ENCODE measurements at places on chromosomes 16 and 17. TPM values are rescaled to one million over a fixed set of nuclear protein-coding genes. Genes with fewer than 3 reads are reported as not detected.

DNA sequence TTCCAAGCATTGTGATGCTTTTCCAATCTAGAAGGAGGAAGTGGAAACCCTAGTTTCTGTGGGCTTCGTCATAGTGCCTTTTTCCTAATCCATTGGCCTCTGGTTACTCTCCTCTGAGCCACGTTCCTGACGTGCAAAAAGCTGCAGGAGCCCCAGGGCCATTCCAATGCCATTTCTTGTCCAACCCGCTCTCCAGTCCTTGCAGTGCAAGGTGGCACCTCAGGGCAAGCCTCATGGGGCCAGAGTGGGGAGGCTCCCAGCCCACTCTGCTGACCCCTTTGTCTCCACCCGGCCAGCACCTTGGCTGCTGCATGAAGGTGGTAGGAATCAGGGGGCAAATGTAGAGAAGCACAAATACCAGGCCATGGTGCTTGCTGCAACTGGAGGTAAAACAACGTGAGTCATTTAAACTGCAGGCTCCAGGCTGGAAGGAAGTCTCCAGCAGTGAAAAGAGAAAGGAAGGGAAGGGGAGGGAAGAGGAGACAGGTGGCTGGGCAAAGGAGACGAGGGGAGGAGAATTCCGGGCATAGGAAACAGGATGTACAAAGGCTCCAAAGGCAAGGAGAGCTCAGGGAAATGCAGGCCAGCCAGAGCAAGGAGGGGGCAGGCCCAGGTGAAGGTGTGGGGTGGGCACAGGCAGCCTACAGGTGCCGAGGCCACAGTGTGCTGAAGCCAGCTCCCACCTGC, 168.2 kb upstream of the TNRC6C start:
- DNase-seq: no peak

Gene ARL17A
- total RNA-seq: 9.6 TPM

- DNase-seq: no peak
These were observed 71.0 kb upstream of the EFCAB3 start for GRCh38 chr17:62309396-62309795.

Gene TBX2
- total RNA-seq: 7.4 TPM

Gene CBX1
- 8.2 TPM for total RNA-seq

Gene RNF151
- total RNA-seq: not detected

DNA sequence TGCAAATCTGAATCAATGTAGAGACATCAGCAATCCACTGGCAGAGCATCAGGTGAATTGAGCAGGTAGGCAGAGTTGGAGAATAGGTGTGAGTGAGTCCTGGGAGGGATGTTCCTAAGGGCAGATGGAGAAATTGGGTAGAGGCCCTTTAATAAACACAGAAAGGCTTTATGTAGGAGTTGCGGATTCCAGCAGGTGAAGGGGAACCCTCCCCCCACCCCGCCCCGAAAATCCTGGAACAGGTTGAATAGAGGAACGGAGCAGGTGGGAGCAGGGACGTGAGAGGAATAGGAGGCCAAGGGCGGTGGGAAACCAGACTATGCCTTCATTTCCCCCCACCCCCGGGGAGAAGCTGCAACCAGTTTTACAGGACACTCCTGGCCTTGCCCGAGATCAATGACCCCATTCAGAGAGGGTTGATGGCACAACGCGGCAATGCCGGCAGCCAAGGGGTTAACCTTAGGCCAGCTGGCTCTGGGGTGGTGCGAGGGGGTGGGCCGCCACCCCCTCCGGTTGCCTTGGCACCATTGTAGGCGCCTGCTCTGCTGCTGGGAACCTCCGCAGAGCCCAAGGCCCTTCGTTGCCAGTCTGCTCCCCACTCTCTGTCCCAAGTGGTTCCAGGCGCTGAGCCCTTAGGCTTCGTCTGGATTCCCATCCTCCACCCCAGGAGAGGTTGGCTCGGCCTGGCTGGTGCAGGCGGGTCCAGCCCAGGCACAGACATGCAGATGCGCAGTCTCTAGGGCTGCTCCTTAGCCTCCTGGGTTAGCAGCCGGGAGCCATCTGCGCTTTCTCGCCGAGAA, 814 bp upstream of the RUNDC3A start:
- no peak for DNase-seq

DNA sequence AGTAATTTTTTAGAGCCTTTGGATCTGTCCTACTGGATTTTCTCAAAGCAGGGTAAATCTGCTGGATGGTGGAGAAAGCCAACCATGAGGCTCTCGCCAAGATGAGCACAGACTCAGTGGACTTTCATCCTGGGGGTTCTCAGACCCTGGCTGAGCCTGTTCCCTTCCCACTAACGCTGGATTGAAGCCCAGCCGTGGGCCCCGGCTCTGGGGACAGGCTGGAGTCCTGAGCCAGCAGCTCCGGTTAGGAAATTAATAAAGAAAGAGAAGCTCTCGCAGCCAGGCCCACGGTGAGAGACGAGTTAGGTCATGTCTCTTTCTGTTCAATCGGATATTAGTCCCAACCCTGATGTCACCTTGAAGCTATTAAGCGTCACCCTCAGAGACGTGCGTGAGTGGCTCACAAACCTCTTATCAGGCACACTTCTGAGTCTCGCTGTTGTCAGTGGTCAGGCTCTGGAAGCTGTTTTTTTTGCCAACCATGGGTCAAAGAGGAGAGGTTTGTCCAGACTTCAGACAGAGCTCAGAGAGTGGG, 27.1 kb downstream of the MEOX1 start:
- peak; percentile 57 for DNase-seq

DNA sequence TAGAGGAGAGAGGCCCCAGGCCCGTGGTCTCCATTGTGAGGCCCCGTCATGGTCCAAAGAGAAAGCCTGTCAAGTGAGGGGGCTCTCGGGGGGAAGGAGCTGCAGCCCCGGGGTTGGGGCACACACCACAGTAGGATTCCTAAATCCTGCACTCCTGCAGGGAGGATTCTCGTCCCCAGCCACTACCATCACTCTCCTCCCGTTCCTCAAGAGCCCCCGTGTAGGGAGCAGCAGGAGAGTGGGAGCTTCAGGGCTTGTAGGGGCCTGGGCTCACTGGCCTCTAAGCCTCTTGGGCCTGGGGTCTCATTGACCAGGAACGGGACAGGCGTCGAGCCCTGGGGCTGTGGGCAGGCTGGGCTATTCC, 821 bp downstream of the C16orf86 start:
- no peak for DNase-seq

Gene CCL8
- not detected for total RNA-seq

GRCh38 chr16:27549464-27549745, 308 bp downstream of the GTF3C1 start:
- DNase-seq: no peak

Gene METTL23
- 17.5 TPM for total RNA-seq

Gene TERB1
- total RNA-seq: not detected

Gene LGALS3BP
- total RNA-seq: 141 TPM

- no peak for DNase-seq
These were observed 32.7 kb downstream of the CDK5R1 start for GRCh38 chr17:32519228-32520103.

Gene PPY
- total RNA-seq: not detected

DNA sequence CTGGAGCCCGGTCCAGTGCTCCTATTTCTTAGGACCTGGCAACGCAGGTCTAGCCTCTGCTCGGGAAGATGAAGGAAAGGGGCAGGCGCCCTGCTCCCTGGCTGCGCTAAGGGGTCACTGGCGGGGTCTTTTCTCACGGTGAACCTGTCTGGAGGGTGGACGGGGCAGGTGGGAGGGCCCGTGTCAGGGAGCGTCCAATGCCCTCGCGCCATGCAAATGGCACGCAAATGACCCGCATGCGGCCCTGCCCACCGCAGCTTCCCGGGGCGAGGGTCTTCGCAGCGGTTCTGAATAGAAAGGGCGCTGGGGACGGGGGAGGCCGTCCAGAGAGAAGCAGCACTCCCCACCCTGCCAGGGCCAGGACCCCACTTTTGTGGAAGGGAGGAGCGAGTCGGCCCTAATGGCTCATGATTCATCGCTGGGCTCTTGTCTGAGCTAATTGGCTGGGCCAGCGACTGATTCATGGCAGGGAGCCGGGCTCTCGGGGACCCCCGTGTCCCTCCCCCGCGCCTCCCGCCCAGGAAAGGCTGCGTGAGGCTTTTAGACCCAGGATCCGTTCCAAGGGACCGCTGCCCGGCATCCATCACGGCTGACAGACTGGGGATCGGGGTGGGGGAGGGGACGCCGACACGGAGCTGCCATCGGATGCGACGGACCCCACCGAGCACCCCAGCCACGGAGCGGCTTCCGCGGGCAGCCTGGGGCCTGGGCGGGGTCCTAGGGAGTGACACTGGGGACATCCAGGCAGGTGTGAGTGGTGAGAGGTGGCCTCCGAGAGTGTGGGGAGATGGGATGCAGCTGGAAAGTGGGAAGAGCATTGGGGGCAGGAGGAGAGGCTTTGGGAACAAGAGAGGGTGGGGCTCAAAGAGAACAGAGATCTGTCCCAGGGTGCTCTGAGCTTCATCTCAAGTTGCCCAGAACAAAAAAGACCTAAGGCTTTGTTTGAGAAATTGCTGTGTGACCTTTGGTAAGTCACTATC, 25.0 kb upstream of the NGFR start:
- no peak for DNase-seq

Gene VTN
- total RNA-seq: 3,241 TPM

DNA sequence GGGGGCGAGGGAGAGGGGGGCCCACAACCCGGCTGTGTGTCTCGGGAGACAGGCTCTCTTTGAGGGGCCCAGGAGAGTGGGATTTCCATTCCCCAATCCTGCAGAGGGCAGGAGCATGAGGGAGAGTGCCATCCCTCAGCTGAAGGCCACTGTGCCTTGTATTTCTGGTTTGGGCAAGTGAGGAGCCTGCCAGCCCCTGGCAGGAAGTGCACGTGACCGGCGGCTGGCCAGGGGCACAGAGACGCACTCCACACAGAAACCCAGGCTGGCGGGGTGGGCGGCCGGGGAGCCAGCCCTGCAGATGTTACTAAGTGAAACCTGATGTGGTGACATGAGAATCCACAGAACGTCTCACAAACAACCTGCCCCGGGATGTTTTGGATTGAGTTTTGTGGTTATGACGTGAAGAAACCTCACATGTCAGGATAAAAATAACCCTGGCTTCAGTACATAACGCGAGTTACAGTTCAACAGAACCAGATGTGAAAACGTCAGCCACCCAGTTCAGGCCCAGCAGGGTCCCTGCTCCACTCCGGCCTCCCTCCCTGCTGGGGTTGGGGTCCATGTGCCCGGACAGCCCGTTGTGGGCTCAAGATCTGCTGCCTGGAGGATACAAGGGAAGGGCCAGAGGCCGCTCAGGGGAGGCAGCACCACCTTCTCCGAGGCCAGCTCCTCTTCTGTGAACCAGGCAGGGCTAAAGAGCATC, 51.7 kb upstream of the MTSS2 start:
- DNase-seq: peak; percentile 88

DNA sequence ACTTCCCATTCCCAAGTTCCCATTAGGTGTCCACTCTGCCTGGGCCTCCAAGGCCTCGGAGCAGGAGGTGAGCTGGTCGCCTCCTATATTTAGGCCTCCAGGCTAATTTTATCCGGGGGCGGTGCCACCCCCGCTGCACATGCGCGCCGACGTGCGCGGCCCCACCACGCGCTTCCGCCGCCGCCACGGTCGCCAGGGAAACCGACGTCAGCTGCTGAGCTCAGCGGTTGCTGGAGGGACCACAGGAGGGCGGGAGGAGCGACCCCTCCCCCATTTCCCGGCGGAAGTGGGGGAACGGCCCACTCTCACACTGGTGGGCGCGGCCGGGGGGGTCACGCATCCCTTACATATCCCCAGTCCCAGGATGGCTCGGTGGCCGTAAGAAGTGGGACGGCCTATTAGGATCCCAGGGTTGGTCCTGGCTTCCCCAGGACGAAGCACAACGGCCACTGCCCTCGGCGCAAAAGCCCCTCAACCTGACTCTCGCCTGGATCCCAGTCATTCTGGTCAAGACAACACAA, 1.0 kb downstream of the PER1 start:
- peak; percentile 85 for DNase-seq

Gene TTLL6
- total RNA-seq: not detected

Gene C1QTNF1
- 15.5 TPM for total RNA-seq

DNA sequence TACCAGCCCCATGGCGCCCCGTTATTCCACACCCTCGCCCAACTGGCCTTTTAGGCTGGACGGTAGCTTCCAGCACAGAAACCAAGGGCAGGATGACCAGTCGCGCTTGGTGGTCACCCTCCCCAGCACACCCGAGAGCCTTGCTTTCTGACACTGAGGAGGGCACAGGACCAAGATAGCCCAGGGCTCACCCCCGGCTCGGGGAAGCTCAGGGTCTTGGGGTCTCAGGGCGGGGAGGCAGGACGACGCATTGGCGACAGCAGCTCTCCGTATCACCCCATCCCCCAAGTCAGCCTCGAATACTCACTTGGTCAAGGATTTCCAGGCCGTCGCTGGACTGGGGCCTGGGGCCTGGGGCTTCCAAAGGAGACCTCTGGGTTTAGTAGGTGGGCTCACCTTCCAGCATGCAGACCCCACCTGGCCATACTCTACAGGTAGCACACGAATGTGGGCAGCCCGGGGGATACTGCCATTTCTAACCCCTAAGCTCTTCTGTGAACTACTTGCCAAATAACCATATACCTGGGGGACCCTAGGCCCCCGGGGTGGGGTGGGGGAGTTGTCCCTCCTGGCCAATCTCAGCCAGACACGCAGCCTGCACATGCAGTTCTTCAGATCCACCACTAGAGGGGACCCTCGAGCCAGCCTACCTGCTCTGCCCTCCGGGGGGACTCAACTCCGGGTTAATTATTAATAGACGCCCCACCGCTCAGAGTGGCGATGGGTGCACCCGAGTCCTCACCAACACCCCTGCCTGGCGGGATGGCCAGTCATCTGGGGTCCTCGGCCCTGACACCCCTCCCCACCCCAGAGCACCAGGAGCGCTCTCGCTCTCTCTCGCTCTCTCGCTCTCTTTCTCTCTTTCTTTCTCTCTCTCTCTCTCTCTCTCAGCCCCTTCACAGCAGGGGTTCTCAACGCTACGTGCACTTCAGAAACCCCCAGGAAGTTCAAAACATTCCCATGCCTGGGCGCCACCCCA, 30.0 kb downstream of the TBC1D16 start:
- DNase-seq: peak; percentile 76

DNA sequence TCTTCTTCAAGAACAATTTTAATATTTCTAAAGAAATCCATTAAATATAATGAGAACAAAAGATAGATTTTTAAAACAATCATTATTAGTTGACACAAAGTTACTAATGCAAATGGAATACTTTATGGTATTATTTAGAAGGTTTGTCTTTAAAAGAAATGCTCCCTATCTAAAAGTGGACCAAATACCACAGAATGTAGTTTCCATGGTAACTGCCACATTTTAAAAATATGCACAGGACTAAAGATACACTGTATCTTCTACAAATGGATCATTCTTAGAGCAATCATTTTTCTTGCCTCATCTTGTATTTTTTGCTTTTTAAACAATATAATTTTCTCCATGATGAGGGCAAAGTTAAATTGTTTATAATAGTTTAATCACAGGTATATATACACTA, 296.0 kb downstream of the CEP112 start:
- no peak for DNase-seq

GRCh38 chr16:50197582-50197981, 44.5 kb downstream of the TENT4B start:
- DNase-seq: no peak

DNA sequence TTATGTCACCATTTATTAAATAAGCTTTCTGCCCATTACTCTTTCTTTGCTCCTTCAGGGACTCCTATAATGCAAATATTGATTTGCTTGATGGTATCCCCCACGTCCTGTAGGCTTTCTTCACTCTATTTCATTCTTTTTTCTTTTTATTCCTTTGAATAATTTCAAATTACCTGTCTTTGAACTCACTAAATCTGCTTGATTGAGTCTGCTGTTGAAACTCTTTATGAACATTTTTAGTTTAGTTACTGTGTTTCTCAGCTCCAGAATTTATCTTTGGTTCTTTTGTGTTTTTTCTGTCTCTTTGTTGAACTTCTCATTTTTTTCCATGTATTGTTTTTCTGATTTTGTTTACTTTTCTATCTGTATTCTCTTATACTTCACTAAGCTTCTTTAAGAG, 254.4 kb upstream of the CCL2 start:
- DNase-seq: no peak
